ENCODE measurements at places on chromosomes 11 and 22. TPM values are rescaled to one million over a fixed set of nuclear protein-coding genes. Genes with fewer than 3 reads are reported as not detected.

DNA sequence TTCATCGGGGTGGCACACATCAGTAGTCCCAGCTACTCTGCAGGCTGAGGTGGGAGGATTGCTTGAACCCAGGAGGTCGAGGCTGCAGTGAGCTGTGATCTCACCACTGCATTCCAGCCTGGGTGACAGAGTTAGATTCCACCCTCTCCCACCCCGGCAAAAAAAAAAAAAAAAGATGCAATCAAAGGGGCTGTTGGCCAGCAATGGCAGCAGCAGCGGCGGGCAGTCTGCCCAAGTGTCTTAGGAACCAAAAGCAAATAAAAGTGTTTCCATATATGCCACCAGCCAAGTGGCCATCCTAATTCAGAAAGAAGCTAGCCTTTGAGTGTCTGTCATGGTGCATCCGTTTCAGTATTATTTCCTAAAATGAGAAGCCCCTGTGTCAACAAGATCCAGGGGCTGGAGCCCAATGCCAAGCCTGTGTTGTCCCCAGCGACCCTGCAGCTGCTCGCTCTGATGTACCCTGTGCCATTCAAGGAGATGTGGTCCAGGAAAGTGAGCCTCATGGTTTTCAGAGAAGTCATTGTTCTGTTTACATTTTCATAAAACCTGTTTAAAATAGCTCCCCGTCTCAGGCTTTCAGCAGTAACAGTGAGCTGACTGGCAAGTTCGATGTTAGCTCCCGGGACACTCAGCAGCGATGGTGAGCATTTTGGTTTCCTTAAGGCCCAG, 12.5 kb downstream of the CDPF1 start:
- DNase-seq = no peak

OR2D2 gene
- not detected for total RNA-seq

- no peak for DNase-seq
Observed at GRCh38 chr11:128412847-128413791, 174.2 kb downstream of the ETS1 start.

VWA5A gene
- total RNA-seq = 7.5 TPM

GRCh38 chr11:21897752-21898151, 295.1 kb upstream of the ANO5 start:
- DNase-seq = no peak

Measured in Daoy (cell line).